ENCODE measurements at places on chromosomes 2 and 18. TPM values are rescaled to one million over a fixed set of nuclear protein-coding genes. Genes with fewer than 3 reads are reported as not detected.

HEATR5B gene
- 14.8 TPM for total RNA-seq

GNLY gene
- total RNA-seq = 54.1 TPM

CHRNG gene
- not detected for total RNA-seq

OTX1 gene
- not detected for total RNA-seq

IRS1 gene
- total RNA-seq = 4.8 TPM
